Left kidney (tissue), 8 donors: ENCODE measurements at places on chromosomes 16 and 17. TPM values are rescaled to one million over a fixed set of nuclear protein-coding genes. Genes with fewer than 3 reads are reported as not detected.

Gene HELZ
- polyA plus RNA-seq: 40.5 TPM

Gene VMO1
- 0.33 TPM for polyA plus RNA-seq

Gene CHST5
- 1.1 TPM for polyA plus RNA-seq

Gene SULT1A2
- 2.2 TPM for polyA plus RNA-seq

Gene CCL2
- 18.7 TPM for polyA plus RNA-seq

GRCh38 chr16:68097088-68097487, 11.9 kb downstream of the NFATC3 start:
- DNase-seq: no peak

GRCh38 chr16:51035711-51036110, 115.4 kb downstream of the SALL1 start:
- no peak for DNase-seq

- no peak for DNase-seq
Measured at GRCh38 chr17:40822132-40822812, at the start of gene KRT10. Gene KRT10, minus strand, starts transcription at chr17:40822614. Its CDS starts 29 bp downstream, at chr17:40822585.

- DNase-seq: no peak
Measured at GRCh38 chr16:4239682-4240175, 2.2 kb downstream of the SRL start.

DNA sequence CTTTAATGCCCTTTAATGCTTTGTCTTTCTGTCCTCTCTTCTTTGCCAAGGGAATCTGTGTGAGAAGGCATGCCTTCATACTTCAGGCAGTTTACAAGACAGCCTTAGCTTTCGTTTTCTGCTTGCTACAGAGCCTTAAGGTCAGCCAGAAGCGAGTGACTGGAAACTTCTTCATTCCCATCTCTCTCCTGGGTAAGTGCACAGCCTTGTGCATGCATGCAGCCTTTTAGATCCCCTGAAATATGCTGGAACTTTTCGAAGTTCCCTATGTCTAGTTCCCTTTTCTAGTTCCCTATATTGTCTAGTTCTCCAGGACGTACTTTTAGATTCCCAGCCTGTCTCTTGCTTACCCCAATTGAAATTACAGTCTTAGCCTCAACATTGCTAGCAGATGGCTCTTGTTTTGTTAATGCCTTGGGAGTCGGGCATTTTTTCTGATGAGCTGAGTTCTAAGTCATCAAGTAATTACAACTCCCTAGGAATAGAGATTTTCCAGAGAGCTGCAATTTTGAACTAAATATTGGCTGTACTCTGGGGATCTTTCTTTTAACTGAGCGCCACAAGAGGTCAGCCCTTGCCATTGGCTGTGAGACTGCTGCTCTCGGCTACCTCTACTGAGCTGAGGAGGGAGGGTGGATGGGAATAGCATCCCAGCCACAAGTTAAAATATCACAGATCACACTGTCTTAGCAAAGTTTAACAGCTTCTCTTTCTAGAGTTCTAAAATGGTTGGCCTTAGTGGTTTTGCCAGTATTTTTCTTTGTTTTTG, 22.7 kb upstream of the PPM1D start:
- DNase-seq: no peak

- no peak for DNase-seq
Measured at GRCh38 chr16:19377864-19378263, 39.8 kb upstream of the TMC5 start.

DNA sequence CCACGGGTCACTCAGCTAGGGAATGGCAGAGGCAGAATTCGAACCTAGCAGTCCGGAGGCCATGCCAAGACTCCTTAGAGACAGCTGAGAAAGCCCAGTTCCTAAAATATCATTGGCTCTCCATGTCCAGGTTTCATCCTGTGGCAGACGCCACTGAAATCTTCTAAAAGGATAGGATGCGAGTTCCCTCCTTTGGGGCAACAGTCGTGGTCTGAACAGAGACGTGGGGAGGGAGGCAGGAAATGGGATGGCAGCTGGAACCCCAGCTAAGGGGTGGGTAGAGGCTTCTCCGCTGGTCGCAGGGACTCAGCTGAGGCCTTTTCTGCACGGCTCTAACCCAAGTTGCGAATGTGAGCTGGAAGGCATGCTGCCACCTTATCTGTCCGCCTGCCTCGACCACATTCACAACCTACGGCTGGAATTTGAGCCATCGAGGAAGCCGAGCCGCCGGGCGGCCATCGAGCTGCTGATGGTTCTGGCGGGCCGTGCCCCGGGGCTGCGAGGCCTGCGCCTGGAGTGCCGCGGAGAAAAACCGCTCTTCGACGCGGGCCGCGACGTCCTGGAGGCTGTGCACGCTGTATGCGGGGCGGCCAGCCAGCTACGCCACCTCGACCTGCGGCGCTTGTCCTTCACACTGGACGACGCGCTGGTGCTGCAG, 1.9 kb upstream of the HSF4 start:
- no peak for DNase-seq
